Right atrium auricular region (tissue), 2 donors: ENCODE measurements at places on chromosomes 3 and 15.

DNA sequence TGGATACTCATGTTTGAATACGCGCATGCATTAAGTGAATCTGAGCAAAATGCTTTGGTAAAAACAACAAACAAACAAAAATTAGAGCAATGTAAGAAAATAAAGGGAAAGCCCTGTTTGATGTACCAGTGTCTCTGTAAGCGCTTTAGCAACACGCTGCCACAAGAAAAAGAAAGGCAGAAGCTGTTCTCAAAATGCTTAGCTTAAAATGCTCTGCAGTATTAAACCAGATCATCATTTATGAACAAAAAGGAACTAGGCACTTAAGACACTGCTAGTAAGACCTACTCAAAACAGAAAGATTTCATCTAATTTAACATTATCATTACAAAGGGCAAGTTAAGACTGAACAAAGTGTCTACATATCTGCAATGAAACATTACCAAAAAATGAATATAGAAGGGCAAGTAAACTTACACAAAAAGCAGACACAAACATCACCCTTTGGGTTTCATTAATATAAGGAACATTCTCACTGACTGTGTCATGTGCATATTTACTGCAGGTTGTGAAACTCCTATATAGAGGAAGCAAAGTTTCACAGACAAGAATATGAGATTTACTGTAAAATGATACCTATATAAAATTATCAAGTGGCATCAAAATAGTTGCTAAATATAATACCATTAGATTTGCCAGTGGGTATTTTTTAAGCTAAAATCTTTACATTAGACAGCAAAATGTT, 102.1 kb downstream of the FBXL22 start:
- DNase-seq = no peak

DNA sequence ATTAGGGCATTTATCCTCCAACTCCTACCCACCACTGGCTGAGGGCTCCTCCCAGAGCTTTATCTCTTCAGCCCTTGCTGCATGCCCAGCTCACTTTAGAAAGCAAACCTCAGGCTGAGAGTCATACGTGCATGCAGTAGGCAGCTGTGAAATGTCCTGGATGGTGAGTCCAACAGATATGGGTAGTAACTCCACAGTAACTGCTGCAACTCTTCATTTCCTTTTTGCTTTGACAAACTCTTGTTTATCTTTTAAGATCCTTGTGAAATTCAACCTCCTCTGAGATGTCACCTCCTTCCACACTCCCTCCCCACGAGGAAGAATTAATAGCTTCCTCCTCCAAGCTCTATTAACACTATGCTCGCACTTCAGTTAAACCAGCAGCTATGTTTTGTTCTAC, 35.9 kb upstream of the CTNNB1 start:
- no peak for DNase-seq

GRCh38 chr15:25810631-25811091, 52.5 kb downstream of the ATP10A start:
- DNase-seq = no peak

- no peak for DNase-seq
Measured at GRCh38 chr15:33194237-33194636, 277 bp downstream of the FMN1 start.

GRCh38 chr3:52532838-52533622, 627 bp downstream of the NT5DC2 start:
- DNase-seq = peak; percentile 58

GRCh38 chr3:52339612-52340011, 23.5 kb downstream of the DNAH1 start:
- no peak for DNase-seq

DNA sequence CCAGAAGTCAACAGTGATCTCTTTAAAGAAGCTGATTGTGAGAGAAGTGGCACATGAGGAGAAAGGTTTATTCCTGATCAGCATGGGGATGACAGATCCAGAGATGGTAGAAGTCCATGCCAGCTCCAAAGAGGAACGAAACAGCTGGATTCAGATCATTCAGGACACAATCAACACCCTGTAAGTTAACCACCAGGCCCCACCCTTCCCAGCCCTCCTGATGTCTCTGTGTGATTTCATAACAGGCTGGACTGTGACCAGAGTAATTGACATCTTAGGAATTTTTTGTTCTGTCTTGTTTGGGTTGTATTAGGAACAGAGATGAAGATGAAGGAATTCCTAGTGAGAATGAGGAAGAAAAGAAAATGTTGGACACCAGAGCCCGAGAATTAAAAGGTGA, 67.7 kb downstream of the KLHL25 start:
- DNase-seq = no peak

- no peak for DNase-seq
Measured at GRCh38 chr3:188053710-188054380, 100.1 kb upstream of the LPP start.

GRCh38 chr3:59938828-59939227, 889.0 kb upstream of the CFAP20DC start:
- DNase-seq = no peak

DNA sequence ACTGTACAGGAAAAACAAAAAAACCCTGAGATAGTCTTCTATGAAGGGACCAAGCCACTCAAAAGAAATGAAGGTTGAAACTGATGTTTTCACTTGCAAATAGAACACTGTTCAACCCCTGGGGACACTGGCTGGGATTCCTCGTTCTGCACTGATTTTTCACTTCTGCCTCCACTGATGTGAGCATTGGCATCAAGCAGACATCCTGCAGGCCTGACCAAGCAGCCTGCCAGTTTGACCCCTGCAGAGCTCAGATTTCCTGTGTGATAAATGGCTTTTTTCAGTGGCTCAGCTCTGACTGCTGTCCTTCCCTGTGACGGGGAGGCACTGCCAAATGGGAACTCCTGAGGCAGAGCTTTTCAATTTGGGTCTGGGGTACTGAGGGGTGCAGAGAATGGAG, 50.0 kb downstream of the RASGRP1 start:
- no peak for DNase-seq

DNA sequence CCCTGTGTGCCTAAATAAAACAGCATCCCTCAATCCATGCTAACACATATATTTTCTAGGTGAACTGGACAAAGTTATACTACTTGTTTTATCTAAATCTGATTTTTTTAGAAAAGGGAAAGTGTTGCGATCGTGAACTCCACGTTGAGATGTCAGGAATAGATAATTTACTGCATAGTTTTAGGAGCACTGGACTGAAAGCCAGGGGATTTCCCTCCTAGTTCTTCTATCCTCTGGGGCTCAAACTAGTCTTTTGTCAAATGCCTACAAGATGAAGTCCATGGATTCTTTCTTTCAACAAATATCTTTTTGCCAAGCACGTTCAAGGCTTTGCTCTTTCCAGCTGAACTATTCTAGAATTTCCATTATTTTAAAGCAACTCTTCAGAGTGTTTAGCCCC, 617 bp upstream of the HPS3 start:
- no peak for DNase-seq

DNA sequence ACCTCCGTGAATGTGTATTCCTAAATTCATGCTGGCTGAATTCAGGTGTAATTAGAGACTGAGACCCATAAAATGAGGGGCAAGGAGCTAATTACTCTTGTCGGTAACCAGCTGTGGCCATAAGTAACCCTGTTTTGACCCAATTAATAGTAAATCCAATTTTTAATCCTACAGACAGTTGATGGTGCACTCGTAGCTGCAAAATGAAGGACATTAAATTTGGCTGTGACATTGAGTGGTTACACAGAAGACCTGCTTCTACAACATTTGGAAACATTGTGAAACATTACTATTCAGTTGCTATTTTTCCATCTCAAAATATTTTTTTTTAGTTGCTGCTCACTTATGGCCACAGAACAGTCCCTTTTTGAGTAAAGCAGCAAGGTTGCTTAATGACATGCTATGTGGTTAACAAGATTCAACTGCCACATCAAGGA, 33.0 kb downstream of the MBNL1 start:
- DNase-seq = no peak

DNA sequence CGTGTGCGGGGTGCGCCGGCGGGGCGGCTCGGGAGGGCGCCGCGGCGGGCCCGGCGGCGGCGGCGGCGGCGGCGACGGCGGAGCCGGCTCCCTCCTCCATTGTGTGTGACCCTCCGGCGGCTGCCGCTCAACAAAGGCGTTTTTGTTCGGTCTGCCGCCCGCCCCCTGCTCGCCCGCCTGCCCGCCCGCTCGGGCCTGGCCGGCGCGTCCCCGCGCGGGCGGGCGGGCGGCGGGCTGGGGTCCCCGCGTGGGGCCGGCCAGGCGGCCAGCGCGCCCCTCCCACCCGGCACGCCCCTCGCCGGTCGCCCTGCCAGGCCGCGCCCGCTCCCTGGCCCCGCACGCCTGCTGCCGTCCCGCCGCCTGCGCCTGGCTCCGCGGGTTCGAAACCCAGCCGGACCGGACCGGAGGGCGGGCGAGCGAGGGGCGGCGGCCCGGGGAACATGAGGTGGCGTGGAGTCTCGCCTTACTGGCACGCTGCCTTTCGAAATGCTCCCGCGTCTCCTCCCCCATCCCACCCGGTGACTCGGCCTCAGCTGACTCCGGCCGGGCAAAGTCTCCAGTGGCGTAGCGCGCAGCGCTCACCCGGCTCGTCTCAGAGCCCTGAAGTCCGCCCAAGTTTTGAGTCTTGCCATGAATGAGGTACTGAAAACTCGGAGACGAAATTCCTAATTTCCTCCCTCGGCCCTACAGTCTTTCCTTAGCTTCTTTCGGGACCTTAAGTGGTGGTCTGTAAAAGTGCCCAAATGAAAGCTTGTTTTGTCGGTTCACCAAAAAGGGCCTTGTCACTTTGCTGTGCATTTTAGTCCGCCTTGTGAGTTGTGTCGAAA, 588 bp downstream of the MAPK6 start:
- DNase-seq = peak; percentile 91

GRCh38 chr3:171013822-171014748, 12.4 kb downstream of the SLC2A2 start:
- no peak for DNase-seq

- no peak for DNase-seq
Measured at GRCh38 chr3:22981861-22982260, 221.3 kb upstream of the UBE2E2 start.

DNA sequence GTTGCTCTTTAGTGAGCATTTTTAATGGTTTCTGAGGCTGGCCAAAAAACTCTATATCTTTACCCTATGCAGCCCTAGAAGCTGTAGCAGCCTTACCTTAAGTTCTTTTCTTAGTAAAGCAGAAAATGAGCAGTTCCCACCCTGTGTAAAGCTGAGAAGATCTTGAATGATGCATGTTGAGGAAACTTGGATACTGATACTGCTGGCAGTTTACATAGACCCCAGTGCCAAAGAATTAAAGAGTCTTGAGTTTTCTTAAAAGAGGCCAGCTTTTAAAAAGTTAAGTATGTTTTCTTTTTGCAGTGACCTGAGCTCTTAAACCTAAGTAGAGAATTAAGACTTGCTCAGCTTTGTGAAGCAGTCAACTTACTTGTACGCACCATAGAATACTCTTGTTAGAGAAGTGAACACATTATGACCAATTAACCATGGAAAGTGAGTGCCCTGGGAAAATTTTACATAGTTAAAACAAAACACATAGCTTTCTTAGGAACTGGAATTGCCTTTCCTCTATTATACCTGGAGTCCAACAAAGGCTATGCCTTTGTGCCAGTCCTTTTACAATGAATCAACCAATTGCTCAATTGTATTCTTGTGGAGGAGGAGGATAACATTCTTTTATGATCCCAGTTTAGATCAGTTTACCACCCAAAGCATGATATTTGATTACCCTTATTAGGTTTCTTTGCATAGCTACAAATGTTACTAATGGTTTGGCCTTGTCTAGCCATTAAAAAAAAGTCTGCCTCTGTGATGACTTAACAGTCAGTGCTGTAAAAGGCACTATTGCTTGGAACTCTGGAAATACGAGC, 28.4 kb downstream of the PLS1 start:
- DNase-seq = no peak

DNA sequence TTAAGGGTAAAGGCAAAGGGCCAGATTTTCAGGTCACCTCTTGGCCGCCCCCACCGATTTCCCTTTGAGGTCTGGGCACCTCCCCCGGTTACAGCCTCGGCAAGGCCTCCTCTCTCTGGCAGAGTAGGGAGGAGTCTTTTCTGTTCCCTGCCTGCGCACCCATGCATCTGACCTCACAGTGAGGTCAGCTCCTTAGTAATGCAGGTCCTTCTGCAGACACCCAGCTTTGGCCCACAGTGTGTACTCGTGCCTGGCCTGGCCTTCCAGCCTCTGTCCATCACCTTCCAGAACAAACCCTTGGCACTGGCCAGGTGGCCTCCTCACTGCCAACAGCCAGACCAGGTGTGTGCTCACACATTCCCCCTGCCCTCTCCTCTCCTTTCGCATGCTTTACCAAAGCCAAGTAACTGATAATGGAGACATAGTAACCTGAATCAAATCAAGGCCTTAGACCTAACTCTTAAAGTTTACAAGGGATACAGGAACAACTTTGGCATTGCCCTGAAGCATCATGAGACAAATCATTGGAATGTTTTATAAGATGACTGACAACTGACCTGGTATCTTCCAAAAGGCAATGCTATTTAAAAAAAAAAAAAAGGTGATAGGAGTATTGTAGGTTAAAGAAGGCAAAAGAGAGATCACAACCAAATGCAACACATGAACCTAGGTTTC, 61.3 kb downstream of the CORO2B start:
- no peak for DNase-seq

DNA sequence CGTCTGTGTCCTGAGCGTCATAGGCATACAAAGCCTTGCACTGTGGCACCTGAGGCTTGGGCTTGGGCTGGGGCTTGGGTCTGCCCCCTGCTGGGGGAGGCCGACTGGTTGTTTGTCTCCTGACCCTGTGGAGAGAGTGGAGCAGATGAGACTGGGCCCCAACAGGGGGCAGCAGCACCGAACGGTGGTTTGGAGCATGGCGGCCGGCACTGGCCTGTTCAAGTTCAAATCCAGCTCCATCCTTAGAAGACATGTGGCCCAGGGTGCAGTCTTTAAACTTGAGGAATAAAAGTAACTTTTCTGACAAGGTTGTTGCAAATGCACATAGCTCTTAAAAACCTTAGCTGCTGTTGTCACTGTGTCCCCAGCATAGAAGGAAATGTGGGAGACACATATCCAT, 33.3 kb downstream of the CCNB2 start:
- no peak for DNase-seq

GRCh38 chr3:42159706-42160472, 68.7 kb downstream of the TRAK1 start:
- no peak for DNase-seq

- no peak for DNase-seq
Measured at GRCh38 chr3:163951397-163951987, 1126.8 kb downstream of the SI start.

DNA sequence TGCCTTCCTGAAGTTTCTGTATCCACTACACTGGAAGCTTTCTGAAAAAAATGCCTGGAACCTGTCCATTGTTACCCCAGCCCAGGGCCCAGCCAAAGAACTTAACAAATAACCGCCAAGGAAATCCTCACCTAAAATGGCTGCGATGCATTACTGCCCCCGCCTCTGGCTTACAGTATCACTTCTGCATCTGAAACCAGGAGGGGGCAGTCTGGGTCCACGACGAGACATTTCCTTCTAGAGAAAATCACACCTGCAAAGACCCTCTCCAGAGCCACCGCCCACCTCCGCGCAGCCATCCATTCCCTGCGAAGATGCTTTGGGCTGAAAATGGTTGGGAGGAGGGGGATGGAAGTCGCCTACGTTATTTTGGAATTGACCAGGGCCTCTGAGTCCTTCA, 22.4 kb upstream of the CELF6 start:
- DNase-seq = no peak
